Epithelial cell of esophagus (primary cell): ENCODE measurements at places on chromosomes 6 and 20.

GRCh38 chr20:32709632-32710121 lies 33.6 kb downstream of the COMMD7 start:
- DNase-seq = no peak

DNA sequence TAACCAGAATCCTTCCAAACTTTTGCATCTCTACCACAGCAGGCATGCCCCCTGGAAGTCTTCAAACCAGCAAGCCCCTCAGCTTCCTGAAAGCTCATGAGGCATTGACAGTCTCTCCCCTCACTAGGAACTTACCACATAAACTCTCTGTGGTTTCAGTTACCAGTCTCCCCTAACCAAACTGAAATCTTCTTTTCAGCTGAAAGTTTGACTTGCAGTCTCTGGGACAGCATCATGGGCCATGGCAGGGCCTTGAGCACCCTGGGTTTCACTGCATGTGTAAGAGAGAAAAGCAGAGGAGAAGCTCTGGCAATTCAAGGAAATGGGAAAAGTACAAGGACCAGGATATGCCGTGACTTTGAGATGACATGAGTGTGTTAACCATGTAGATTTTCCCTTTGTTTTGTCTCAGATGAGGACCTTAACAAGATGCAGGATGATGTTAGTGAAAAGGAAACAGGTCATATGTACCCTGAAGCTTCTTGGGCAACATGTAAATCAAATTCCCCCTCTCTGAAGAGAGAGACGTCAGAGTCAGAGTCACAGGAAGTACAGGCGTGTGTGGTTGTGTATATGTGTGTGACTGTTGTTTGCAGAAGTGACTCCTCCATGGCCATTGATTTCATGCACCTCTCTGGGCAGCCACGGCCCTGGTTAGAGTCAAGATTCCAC lies 106.3 kb downstream of the TNFRSF21 start:
- peak; percentile 30 for DNase-seq

GRCh38 chr6:11920566-11920965 lies 91.5 kb upstream of the HIVEP1 start:
- DNase-seq = no peak

DNA sequence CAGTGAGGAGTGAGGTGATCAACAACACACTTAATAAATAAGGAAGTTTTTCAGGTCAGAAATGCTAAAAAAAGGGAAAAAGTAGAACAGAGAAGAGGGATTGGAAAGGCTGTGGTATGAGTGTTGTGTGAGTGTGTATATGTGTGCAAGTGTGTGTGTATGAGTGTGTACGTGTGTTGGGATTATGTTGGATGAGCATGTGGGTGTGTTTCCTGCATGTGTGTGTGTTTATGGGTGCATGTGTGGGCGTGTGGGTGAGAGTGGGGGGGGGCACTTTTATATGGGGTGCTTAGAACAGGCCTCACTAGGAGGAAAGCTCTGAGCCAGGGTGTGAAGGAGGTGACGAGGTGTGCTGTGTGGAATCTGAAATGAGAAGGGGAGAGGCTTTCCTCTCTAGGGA lies 116.8 kb upstream of the SLC22A23 start:
- no peak for DNase-seq

DNA sequence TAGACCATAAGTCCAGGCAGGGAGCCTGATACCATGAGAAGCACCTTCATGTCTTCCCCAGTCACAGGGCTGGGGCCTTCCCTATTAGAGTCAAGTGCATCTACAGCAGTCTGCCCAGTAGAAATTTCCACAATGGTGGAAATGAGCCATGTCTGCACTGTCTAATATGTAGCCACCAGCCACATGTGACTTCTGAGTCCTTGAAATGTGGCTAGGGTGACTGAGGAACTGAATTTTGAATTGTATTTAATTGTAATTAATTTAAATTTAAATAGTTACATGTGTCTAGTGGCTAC lies 300.2 kb downstream of the CLIC5 start:
- no peak for DNase-seq

DNA sequence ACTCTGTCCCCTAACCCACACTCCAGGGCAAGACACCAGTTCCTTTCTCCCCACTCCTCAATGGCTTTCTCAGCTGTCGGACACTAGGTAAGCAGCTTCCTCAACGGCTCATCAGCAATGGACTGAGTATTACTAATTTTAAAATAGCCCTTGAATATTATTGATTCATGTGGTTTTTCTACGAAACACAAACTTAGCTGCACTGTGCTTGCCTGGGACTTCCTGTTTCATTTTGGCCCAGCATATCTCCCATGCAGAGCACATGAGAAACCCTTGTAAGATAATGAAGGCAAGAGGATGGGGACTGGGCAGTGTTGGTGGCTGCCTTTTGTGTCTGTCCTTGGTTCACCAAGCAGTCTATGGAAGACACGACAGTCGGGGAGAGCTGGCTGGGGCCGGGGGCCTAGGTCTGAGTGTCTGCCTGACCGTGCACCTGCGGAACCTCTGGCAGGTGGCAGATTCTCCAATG lies 48.9 kb downstream of the RNASET2 start:
- no peak for DNase-seq

DNA sequence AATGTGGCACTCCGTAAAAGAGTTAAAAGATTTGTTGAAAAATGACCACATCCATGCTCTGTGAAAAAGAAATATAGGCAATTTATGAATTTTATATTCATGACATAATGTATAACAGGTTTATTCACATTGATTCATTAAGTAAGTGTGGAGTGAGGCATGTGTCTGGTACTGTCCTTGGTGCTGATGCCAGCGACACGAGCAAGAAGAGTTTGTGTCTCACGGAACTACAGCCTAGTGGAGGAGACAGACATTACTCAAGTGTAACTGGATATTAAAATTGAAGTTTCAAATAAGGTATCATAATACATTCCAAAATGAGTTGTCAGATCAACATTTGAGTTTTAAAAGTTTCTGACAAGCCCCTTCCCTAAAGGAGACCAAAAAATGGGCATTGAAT lies 158.2 kb upstream of the PRND start:
- DNase-seq = peak; percentile 88

DNA sequence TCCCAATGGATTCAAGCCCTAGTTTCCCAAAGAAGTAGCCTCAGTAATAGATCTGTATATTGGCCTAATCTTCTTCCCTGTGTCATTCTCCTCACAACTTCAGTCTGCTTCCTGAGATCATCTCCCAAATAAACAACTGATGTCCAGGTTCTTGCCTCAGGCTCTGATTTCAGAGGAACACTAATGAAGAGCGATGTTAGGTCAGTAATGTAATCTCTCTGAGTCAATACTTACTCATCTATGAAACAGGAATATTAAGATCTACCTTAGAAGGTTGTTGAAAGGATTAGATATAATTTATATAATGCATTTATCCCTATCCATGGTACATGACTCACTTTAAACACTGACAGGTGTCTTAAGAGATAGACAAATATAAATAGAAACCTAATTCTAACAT lies 246.0 kb upstream of the FLRT3 start:
- DNase-seq = peak; percentile 96

DNA sequence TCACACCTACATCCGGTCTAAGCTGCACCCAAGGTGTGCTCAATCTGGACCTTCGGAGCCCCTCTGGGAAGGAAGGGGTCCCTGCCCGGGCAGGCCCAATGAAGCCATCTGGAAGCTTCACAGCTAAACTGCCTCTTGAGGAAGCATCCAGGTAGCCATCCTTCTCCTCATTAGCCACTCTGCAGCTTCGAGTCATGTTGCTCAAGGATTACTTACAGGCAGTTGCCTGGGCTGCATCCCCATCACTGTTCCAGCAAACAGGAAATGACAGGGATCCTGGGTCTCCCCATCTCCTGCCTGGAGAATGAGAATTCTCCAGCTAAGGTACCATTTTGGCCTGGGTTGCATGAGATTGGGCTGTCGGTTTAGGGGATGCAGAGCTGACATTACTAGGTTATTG lies 91.7 kb downstream of the ERMARD start:
- no peak for DNase-seq

DNA sequence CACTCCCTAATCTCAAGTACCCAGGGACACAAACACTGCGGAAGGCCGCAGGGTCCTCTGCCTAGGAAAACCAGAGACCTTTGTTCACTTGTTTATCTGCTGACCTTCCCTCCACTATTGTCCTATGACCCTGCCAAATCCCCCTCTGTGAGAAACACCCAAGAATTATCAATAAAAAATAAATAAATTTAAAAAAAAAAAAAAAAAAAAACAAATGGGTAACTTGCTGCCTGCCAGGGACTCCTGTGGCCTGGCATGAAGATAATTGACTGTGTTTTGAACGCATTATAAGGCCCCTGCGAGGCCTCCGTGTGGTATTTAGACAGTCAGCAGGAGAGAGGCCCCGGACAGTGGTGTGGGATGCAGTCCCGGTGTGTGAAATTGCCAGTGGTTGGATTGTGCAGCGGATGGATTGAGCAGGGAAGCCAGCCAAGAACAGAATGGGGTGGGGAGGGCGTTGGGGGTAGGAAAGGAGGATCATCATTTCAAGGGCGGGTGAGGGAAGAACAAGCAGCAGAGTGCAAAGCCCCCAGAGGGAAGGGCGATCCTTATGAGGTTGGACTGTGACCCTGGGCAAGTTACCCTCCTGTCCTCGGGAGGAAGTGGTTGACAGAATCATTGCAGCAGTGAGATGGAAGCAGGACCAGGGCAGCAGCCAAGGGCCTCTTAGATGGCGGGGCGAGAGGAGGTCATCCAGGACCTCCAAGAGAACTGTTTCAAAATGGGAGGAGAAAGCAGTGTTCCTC lies 43.3 kb downstream of the PPARD start:
- no peak for DNase-seq

DNA sequence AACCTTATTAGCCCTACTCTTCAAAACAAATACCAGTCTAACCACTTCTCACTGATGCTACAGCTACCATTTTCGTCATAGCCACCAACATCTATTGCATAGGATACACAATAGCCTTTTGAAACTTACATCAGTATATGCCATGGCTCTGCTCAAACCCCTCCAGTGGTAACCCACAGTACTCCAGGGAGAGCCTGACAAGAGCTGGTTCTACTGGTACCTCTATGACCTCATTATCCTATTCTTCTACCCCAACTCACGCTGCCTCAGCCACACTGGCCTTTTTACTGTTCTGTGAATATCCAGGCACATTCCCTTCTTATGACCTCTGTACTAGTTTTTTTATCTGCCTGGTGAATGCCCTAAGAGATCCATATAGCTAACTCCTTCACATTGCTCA lies 157.6 kb downstream of the ARHGAP18 start:
- DNase-seq = no peak

- no peak for DNase-seq
Observed at GRCh38 chr6:101079696-101080270, 198.7 kb upstream of the ASCC3 start.

DNA sequence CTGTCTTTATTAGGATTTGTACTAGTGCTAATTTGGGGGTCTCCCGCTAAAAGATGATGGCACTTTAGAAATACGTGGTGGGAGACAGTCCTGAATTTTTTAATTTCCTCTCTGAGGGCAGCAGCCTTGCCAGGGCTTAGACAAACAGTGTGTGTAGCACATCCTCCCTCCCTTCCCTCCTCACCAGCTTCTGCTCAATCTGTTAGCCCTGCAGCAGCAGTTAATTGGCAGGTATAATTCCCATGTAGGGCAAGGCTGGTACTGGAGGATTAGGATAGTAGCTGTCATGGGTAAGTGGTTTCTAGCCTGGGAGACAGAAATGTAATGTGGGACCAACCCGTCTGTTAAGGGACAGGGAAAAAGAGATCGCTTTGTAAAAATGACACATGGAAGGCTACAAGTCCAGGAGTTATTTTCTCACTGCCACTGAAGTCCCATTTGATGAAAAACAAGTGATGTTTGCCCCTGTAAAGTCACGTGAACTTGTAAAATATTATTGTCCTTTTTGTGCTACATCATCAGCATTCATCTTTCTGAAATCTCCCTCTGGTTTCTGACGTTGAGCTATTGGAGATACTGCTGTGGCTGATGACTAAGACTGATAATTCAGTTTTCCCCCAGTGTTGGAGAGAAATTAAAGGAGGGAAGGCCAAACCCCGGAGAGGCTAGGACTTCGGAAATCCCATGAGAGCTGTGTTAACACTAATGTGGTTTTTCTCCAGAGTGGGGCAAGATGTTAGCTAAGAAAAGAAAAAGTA lies 40.6 kb downstream of the CTNNBL1 start:
- DNase-seq = no peak

- DNase-seq = no peak
Observed at GRCh38 chr20:53559816-53560215, 33.8 kb downstream of the ZNF217 start.

DNA sequence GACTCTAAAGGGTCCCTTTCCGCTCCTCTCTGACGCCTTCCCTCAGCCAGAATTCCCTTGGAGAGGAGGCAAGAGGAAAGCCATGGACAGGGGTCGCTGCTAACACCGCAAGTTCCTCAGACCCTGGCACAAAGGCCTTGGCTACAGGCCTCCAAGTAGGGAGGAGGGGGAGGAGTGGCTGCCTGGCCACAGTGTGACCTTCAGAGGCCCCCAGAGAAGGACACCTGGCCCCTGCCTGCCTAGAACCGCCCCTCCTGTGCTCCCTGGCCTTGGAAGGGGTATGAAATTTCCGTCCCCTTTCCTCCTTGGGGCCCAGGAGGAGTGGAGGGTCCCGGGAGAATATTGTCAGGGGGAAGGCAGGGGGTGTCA lies 2.7 kb downstream of the VEGFA start:
- DNase-seq = no peak

DNA sequence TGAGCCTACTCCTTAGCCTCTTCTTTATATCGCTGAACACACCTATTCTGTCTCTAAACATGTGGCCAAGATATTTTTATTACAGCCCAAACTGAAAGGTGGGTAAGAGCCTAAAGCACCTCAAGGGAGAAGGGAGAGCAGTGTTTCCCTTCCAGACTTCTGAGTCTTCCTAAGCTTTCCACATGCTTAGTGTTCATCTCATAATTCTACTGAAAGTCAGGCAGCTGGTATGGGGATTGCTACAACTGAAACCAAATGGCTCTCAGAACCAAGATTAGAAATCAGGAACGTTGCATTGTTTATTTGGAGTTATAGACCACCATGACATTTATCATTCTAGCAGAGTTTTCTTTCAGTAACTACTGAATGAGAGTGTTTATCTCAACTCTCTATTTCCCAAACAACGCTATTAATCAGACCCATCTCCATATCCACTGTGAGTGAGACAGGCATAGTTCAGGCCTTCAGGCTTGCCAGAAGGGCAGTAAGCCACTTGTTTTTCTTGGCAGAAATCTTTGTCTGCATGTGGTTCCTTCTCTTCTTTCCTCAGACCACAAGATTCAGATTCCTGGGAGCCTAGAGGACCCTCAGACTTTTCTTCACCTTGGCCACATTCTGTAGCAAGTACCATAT lies 22.8 kb downstream of the VGLL2 start:
- no peak for DNase-seq

- DNase-seq = peak; percentile 64
Observed at GRCh38 chr6:146598772-146599405, at the start of gene ADGB. ADGB (plus strand) TSS chr6:146598972; CDS start chr6:146599041, 69 bp downstream.

GRCh38 chr20:22001886-22002285 lies 296.4 kb downstream of the PAX1 start:
- DNase-seq = peak; percentile 52

GRCh38 chr6:26404546-26404945 lies 2.5 kb downstream of the BTN3A1 start:
- DNase-seq = no peak

GRCh38 chr6:14095437-14095836 lies 22.1 kb upstream of the CD83 start:
- no peak for DNase-seq

- no peak for DNase-seq
Observed at GRCh38 chr20:24473435-24474223, 4.2 kb downstream of the SYNDIG1 start.

GRCh38 chr20:57627339-57627738 lies 7.1 kb upstream of the ZBP1 start:
- no peak for DNase-seq
